ENCODE measurements at places on chromosomes 6 and 20.

GRCh38 chr6:104601131-104601651 is 258.5 kb downstream of the HACE1 start:
- DNase-seq = no peak

- no peak for DNase-seq
These were observed 4.9 kb upstream of the PDYN start for GRCh38 chr20:1998715-1999114.

DNA sequence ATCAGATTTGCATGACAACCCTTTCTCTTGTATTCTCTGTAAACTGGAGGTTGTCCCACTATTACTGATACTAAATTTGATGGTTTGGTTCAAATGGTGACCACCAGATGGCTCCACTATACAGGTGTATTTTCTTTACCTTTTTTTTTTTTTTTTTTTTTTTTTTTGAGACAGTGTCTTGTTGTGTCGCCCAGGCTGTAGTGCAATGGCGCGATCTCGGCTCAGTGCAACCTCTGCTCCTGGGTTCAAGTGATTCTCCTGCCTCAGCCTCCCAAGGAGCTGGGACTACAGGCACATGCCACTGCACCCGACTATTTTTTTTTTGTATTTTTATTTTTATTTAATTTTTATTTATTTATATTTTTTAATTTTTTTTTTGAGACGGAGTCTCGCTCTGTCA is 6.6 kb upstream of the WTAP start:
- peak; percentile 64 for DNase-seq

DNA sequence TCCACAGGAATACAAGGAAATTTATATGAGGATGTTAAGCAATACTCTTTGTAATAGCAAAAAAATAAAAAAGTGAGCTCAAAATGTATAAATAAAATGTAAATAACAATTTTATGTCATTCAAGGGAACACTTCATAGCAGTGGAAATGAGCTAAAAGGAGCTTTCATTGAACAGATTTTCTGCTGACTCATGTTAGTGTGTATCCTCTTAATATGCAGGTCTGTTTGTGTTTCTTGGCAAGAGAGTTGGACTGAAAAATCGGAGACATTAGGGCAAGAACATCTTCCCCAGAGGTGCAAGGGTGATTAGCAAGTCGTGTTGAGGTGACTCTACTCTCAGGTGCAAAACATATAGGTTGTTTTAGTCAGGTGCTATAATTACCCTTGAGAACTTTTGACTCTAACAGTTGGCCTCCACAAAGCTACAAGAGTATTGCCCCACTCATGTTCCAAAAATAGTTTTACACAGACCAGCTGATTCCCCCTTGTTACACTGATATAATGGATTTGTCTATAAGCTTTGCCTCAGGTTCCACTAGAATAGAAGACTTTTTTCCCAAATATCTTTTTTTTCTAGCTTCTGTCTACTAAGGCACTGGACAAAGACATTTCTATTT is 702.9 kb downstream of the TENT5A start:
- DNase-seq = no peak

- no peak for DNase-seq
These were observed 8.7 kb downstream of the MAFB start for GRCh38 chr20:40680161-40680959.

GRCh38 chr20:63957004-63957689 is 931 bp upstream of the UCKL1 start:
- DNase-seq = peak; percentile 73

GRCh38 chr6:75077701-75078100 is 128.2 kb downstream of the COL12A1 start:
- DNase-seq = no peak

DNA sequence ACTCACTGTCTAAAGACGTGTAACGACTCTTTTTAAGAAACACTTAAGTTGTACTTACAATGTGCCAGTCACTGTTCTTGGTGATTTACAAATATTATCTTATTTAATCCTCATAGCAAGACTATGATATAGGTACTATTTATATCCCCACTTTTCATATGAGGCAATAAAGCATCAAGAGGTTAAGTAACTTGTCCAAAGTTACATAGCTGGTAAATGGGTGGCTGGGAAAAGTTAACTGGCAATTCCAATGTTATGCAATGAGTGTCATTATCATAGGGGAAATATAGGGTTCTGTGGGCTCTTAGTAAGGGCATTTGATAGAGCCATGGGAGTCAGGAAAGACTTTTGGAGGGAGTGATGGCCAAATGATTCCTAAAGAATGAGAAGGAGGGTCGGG is 21.4 kb upstream of the RIPOR2 start:
- DNase-seq = no peak

GRCh38 chr6:136228814-136229213 is 21.3 kb downstream of the MTFR2 start:
- DNase-seq = no peak

DNA sequence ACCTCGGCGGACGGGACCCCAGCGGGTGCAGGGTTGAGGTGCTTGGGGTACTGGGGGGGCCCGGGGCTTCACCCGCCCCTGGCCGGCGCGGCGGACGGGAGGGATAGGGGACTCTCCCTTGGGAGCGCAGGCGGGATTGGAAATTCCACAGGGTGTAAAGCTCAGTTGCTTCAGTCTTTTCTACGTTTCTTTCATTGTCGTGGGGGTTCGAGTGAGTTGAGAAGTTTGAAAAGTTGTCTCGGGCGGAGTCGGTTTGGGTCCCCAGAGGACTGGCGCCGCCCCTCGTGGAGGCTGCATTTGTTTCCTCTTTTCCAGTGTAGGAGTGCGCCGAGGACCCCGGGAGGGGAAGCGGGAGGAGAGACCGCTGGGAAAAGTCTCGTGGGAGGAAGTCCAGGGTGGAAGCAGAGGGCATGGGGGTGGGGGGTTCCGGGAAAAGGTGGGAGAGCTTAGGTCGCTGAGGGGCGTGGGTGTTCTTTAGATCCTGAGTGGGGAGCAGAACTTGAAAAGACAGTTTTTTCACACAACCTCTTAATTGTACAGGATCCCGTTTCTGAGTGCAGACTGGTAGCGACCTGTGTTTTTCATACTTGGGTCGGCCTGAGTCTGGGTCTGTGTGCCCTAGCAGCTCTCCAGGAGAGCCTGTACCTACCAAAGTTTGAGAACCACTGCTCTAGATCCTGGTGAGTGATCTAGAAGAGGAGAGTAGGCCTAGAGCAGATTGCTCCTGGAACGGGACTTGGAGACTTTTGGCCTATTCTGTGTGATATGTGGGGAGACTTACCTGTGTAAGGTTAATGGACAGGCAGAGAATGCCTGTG is 495 bp downstream of the FAM83B start:
- DNase-seq = no peak

GRCh38 chr6:32086661-32087573 is 22.2 kb downstream of the TNXB start:
- no peak for DNase-seq

DNA sequence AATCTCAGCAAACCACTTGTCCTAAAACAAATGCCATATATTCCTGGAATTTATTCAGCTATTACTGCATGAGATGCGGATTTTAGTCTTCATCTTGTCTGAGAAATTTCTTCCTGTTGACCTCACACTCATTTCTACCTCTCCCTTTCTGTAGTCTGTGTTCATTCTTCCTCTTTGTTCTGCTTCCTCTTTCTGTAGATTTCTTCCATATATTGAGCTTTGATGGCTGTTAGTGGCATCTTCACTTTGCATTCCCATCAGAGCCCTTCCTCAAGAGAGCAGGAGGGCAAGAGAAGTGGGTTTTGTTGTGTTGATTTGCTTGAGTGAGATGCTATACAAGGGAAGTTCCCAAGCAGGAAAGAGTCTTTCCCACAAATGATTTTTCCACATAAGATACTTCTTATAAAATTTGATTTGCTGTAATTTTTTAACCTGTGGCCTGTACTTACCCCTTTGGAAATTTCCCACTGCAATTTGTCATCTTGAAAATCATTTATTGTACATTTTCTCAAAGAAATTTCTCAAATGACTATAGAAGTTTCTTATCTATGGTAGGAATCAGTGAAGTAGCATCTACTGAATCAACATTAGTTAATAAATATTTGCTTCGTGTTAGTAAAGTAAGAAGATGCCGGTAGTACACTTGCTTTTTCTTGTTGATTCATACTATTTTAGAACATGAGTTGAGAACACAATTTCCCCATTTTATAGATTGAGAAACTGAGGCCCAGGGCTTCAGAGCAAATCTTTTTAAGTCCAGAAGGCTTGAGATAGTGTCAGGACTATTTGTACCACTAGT is 43.8 kb downstream of the MAP3K4 start:
- DNase-seq = no peak

GRCh38 chr20:8255945-8256632 is 124.0 kb downstream of the PLCB1 start:
- no peak for DNase-seq

- DNase-seq = peak; percentile 82
These were observed 130.3 kb upstream of the BTN3A2 start for GRCh38 chr6:26234421-26235301.

- no peak for DNase-seq
These were observed 135.4 kb downstream of the OPN5 start for GRCh38 chr6:47917202-47917601.

- no peak for DNase-seq
These were observed 169.2 kb downstream of the OR2B2 start for GRCh38 chr6:27742833-27743573.

- DNase-seq = no peak
These were observed 273.4 kb upstream of the SASH1 start for GRCh38 chr6:148069256-148069655.

Measured in CD4-positive, alpha-beta T cell treated with Interleukin-6 at 100 ng/mL for 8 hours (primary cell).